ENCODE measurements at places on chromosomes 5 and 9.

- DNase-seq = peak; percentile 48
Measured at GRCh38 chr9:15104826-15105420, 194.7 kb upstream of the FREM1 start.

DNA sequence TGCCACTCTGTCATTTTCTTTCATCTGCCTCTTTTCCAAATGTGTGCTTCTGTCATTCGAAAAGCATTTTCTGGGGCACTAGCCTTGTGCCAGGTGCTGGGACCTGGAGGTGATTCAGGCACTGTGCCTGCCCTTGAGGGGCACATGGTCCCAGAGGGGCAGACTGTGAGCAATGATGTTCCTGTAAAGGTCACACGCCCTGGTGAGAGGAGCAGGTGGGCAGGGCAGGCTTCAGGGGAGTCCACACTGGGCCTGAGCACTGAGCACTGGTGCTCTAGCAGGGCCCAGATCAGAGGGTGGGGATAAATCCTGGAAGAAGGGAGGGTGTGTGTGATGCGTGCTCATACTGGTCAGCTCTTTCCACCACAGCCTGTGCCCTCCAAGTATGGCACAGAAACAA, 77.8 kb downstream of the COL15A1 start:
- DNase-seq = no peak

- DNase-seq = peak; percentile 70
Measured at GRCh38 chr5:157820593-157821252, 38.2 kb downstream of the CLINT1 start.

- no peak for DNase-seq
Measured at GRCh38 chr5:120546922-120547321, 82.8 kb downstream of the PRR16 start.

DNA sequence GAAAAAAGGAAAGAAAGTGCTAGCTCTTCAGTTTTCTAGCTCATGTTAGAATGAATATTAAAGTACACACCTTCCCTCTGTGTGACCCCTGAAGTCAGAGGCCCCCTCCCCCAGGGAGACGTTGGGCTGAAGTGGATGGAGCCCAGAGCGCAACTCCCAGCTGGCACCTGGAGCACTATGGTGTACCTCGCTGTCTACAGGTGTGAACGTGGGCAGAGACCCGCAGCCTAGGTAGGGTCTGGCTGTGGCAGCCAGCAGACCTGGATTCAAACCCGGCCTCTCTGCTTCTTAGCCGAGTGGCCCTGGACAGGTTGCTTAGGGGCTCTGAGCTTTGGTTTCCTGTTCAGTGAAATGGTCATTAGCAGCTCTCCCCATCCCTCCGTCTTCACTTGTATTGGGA, 6.3 kb downstream of the TOR2A start:
- no peak for DNase-seq

- no peak for DNase-seq
Measured at GRCh38 chr5:125584140-125584520, 837.7 kb upstream of the ZNF608 start.

GRCh38 chr9:2496169-2496568, 125.4 kb upstream of the VLDLR start:
- DNase-seq = no peak

DNA sequence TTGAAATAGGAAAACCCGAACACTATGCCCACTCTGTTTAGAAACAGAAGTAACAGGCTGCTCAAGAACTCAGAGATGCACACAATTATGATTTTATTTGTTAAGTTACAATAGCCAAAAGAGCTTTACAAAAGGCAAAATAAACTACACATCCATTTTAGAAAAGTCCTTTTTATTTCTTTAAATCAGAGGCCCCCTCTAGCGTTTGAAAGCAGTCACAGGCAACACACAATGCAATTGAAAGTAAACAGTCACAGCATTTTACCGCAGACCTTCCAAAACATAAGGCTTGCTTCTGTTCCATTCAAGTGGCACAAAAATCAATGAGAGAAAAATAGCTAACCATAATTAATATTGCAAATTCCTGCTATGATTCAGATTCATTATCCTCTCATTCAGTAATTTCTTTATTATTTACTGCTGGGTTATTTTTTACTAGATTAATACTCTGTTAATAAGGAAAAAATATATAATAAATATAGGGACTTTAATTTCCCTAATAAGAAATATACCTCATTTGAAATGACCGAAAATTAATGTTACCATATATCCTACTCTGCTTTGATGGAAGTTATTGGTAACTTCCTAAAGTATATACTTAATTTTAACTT, 78.3 kb downstream of the CEP120 start:
- peak; percentile 10 for DNase-seq

DNA sequence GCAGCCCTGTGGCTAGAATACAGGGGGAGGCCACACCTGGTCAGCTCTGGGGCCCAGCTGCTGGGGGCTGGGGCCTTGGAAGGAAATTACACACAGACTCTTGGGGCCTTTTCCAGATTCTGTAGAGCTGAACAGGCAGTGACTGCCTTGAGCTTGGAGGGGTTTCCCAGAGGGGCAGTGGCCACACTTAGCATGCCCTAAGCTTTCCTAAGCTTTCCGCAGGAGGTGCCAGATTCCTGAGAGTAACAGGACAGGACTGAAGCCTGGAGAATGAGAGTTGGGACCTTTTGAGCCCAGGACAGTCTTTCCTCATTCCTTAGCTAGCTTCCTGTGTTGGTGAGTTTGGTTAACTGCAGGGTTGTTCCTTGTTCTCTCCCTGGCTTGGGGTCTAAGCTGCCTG, 1.4 kb downstream of the TBC1D13 start:
- DNase-seq = no peak

DNA sequence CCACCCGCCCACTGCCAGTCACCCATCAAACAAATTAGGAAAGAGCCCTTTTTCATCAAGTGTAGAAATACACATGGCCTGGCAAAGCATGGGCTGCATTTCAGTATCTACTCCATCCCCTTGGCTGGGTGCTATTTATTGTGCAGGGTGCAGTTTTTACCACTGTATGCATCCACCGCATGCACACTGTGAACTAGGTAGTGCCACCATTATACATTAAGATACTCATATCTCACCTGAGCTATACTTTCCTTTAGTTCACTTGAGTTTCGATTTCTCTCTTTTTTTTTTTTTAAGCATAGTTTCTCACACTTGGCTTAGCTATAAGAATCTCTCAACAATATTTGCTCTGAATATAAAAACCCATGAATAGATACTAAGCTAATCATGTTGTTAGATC, 49.4 kb downstream of the JMY start:
- DNase-seq = no peak

DNA sequence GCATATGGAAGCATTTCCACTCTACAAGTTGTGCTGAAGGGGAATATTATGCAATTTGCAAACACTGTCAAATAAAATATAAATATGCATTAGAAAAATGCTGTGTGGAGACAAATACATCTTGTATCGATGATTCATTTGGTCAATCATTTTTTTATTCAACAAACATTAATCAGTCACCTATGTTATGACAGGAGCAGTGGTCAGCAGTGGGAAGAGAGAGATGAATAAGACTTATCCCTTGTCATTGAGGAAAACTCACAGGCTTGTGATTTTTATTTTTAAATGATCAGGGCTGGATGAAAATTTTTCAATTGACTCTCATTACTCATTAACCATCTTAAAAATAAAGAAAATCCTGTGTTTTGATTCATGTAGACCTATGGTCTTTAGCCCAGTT, 574.1 kb downstream of the ACTL7B start:
- no peak for DNase-seq

DNA sequence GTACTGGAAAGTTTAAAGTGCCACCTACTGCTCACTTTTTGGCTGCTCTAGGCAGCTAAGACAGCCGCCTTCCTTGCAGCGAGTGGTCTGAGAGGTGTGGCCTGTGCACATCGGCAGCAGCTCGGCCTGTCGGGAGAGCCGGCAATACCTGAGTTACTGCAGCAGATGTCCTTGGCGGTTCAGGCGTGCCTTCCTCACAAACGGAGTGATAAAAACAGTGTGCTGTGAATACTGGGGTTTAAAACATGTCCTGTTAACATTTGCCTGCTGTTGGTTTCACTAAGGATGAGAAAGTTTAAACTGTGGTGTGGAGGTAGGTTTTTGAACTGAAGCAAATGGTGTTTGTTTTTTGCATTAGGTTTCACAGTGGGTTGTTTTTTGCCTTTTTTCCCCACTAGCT, 12.9 kb downstream of the TRAF2 start:
- DNase-seq = no peak

DNA sequence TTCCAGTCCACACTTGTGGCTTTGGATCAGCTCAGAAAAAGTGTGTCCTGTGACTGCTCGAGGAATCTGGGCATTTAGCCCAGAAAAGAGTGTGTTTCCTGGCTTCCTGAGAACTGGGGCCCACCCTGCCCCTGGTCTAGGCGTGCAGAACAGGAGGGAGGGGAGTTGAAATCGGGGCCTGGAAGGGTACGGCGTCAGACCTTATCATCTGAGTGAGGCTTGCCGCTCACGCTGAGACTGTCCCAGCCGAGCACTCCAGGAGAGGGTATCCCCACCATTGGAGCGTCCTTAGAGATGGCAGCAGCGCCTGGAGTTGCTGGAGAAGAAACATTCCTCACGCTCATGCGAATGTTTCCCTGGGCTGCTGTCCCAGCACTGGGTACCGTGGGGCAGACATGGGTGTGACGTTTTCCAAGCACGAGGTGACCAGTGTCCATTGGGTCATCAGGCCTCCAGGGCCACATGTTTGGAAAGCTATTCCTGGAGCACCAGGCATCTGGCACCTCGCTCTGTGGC, 22.5 kb downstream of the NEK6 start:
- DNase-seq = no peak

- no peak for DNase-seq
Measured at GRCh38 chr5:149348518-149348917, 3.2 kb downstream of the GRPEL2 start.

DNA sequence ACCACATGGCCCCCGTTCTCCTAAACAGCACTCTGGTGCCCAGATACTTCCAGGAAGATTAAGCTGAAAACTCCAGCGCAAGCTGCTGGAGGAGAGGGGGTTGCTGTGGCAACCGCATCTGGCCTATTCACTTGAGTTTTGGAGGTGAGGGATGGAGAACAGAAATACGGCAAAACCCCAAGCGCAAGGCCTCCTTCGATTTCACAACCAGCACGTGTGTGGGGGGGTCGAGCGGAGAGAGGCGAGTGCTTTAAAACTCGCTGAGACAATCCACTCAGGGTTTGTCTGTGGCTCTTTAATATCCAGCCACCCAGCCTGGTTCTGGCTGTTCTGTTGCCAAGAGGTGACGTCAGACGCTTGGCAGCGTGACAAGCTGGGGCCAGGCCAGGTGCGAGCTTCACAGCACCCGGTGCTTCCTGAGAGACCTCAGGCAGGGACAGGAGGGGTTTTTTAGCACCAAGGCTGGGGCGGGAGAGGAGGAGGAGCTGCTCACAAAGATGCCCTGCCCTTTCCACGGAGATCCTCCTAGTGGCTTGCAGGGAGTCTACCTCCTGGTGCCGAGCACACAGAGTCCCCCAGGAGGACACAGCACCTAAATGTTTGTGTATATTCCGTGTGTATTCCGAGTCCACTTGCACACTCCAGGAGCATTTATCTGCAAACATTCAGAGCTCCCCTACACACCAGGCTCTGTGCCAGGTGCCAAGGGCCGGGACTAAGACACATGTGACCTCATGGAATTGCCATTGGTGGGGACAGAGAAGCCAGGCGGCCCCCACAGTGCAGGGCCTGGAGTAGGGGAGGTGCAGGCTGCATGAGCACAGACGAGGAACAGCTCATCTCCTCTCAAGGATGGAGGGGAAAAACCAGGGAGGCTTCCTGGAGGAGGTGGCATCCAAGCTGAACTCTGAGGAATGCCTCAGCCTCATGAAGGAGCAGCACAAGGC, 194.6 kb downstream of the OLFM1 start:
- DNase-seq = no peak

GRCh38 chr9:12838546-12838945, 63.7 kb downstream of the LURAP1L start:
- DNase-seq = no peak

DNA sequence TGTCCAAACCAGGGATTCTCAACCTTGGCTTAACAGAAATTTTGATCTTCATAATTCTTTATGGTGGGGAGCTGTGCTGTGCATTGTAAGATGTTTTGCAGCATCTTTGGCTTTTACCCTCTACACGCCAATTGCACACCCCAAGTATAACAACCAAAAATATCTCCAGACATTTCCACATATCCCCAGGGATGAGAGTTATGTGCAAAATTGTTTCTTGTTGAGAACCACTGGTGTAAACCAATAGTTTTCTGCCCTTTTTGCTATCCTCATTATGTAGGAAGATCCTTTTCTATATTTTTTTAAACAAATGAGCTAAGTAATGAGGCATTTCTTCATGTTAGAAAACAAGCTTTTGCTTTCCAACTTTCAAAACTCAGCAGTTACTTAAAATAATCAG, 189.9 kb downstream of the FBXL7 start:
- no peak for DNase-seq

GRCh38 chr9:133581011-133581410, 28.2 kb downstream of the FAM163B start:
- DNase-seq = no peak

DNA sequence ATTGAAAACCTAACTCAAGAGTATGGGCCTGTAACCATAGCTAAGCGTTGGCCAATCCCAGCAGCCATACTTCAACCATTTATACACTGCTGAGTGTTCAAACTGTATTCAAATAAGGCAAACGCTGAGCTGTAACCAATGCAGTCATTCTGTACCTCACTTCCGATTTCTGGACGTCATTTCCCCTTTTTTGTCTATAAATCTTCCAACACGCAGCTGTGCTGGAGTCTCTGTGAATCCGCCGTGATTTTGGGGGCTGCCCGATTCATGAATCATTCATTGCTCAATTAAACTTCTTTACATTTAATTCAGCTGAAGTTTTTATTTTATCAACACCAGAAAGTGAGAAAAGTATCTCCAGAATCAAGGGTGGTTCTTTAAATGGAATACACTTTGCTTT, 31.7 kb downstream of the MTX3 start:
- peak; percentile 16 for DNase-seq

GRCh38 chr5:172733131-172733973, 37.6 kb downstream of the DUSP1 start:
- DNase-seq = peak; percentile 83

GRCh38 chr5:17189381-17190036, 27.9 kb upstream of the BASP1 start:
- DNase-seq = peak; percentile 93

GRCh38 chr9:12904261-12905000, 129.6 kb downstream of the LURAP1L start:
- DNase-seq = no peak

GRCh38 chr9:113677057-113677456, 199.1 kb upstream of the ZNF618 start:
- DNase-seq = no peak

- DNase-seq = no peak
Measured at GRCh38 chr9:76624391-76625048, 139.7 kb upstream of the PCA3 start.

GRCh38 chr9:69140123-69140735, 33.8 kb upstream of the TJP2 start:
- DNase-seq = no peak

DNA sequence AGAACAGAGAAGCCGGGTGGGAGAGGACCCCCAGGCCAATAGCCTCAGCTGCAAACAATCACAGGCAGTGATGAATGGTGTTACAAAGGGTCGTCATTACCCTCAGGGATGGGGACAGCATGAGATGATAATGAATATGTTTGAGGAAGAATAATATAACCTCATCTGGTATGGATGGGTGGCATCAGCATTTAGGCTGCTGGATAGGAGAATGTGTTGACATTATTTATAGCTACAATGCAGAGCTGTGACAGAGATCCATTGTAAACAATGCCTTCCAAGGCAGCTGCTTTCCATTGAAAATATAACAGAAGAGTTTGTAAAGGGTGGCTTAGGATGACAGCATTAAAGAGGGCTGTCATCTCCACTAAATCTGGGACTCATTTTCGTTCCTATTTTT, 365.5 kb downstream of the KCNN2 start:
- no peak for DNase-seq

GRCh38 chr5:68946728-68947127, 147.1 kb upstream of the SLC30A5 start:
- no peak for DNase-seq

All from suppressor macrophage treated with lipopolysaccharide for 1 hour (primary cell).